ENCODE measurements at places on chromosomes 6 and 20. TPM values are rescaled to one million over a fixed set of nuclear protein-coding genes. Genes with fewer than 3 reads are reported as not detected.

APOBEC2 gene
- not detected for polyA plus RNA-seq

COL9A1 gene
- 0.01 TPM for polyA plus RNA-seq

STMND1 gene
- not detected for polyA plus RNA-seq

SPEF1 gene
- polyA plus RNA-seq = not detected

LGSN gene
- polyA plus RNA-seq = 0.19 TPM

OOEP gene
- polyA plus RNA-seq = 0.06 TPM

TMEM200A gene
- 0.08 TPM for polyA plus RNA-seq

FGD2 gene
- 5.8 TPM for polyA plus RNA-seq

CASP8AP2 gene
- polyA plus RNA-seq = 7.0 TPM

PHF20 gene
- 5.1 TPM for polyA plus RNA-seq
